B cell (primary cell): ENCODE measurements at places on chromosomes 2 and 18.

GRCh38 chr18:6751222-6751621 lies 21.7 kb downstream of the ARHGAP28 start:
- no peaks in the 10 kb centered on the region for H3K4me1 ChIP-seq
- H3K27ac ChIP-seq: no peak overlapping the region
- DNase-seq: no peak
- no peaks in the 10 kb centered on the region for H3K27me3 ChIP-seq

DNA sequence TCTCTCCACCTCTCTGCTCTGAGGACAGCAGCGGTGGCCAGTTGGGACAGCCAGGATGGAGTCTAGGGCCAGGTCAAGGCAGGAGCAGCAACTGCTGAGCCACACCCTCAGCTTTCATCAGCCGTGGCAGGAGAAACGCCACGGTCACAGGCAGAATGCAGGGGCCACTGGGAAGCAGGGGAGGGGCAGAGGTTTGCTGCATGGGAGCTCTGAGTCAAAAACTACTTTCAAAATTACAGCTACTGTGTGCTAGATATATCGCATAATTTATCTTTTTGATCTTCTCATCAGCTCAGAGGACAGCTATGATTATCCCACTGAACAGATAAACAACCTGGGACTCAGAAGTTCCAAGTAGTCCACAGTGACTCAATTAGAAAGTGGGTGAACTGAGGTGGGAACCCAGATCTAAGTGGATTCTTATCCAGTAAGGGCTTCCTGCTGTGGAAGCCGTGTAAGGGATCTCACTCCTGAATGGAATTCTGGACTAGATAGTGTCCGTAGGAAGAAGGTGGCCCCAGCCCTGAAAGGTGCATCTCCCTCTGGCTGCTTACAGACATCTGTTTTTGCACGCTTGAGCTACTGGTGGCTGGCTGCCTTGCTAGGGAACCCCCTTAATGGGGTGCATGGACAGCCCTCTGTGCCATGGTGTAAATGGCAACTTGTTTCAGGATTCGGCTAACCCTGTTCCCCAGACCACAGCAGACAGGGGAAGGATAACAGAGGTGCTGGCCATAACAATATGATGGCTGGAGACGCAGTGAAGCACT lies 194.6 kb upstream of the SMAD2 start:
- no peak for DNase-seq
- H3K36me3 ChIP-seq: no peaks in the 10 kb centered on the region
- no peaks in the 10 kb centered on the region for H3K4me1 ChIP-seq
- no peak overlapping the region for H3K27ac ChIP-seq

GRCh38 chr2:30265052-30266015 lies 34.0 kb downstream of the LBH start:
- H3K4me1 ChIP-seq: peaks cover 56% of the 10 kb centered on the region
- DNase-seq: no peak
- H3K4me3 ChIP-seq: no peak overlapping the region
- H3K36me3 ChIP-seq: peaks cover 2% of the 10 kb centered on the region

DNA sequence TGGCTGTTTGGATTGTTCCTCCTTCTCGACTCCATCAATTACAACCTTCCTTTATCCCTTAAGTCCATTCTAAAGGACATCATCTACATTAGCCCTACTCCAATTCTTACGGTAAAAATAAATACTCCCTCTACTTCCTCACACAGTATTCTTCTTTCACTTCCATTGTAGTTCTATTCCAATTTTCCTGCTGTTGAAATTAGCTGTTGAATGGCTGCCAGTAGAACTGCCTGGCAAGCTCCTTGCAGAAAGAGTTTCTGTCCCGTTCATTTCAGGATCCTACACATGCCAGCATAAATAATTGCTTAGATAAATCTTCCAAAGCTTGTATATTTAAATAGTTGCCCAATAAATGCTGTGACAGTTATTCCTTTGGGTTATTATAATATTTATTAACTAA lies 459.3 kb upstream of the TRIB2 start:
- no peak overlapping the region for H3K27ac ChIP-seq
- no peak overlapping the region for H3K4me3 ChIP-seq
- no peak for DNase-seq
